Osteocyte (in vitro differentiated cells): ENCODE measurements at places on chromosomes 12 and 14. TPM values are rescaled to one million over a fixed set of nuclear protein-coding genes. Genes with fewer than 3 reads are reported as not detected.

GRCh38 chr14:70416338-70416724 is 559 bp downstream of the SYNJ2BP start:
- peaks cover 12% of the 10 kb centered on the region for H3K27me3 ChIP-seq
- no peak for DNase-seq
- H3K36me3 ChIP-seq, result peaks cover 10% of the 10 kb centered on the region
- peak overlapping the region; percentile 97 for H3K27ac ChIP-seq

DNA sequence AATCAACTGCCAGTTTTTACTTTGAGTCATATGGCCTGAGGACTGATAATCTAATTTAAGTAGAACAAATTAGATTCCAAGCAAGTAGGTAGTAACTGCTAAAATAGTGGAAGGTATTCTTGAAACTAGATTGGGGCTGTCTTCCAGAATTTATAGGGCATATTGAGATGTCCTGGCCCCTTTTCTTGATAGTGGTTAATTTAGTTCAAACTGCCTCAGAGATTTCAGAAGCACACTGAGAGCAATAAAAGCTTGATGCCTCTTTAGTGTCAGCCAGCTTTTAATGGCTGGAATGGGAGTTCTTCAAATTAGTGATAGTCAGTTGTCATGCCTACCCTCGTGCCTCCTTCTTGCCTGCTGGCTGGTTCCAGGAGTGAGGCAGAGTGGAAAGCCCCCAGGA is 120.5 kb downstream of the AKAP6 start:
- H3K27me3 ChIP-seq, result no peaks in the 10 kb centered on the region
- H3K4me3 ChIP-seq, result no peak overlapping the region
- DNase-seq, result no peak
- H3K36me3 ChIP-seq, result no peaks in the 10 kb centered on the region

DNA sequence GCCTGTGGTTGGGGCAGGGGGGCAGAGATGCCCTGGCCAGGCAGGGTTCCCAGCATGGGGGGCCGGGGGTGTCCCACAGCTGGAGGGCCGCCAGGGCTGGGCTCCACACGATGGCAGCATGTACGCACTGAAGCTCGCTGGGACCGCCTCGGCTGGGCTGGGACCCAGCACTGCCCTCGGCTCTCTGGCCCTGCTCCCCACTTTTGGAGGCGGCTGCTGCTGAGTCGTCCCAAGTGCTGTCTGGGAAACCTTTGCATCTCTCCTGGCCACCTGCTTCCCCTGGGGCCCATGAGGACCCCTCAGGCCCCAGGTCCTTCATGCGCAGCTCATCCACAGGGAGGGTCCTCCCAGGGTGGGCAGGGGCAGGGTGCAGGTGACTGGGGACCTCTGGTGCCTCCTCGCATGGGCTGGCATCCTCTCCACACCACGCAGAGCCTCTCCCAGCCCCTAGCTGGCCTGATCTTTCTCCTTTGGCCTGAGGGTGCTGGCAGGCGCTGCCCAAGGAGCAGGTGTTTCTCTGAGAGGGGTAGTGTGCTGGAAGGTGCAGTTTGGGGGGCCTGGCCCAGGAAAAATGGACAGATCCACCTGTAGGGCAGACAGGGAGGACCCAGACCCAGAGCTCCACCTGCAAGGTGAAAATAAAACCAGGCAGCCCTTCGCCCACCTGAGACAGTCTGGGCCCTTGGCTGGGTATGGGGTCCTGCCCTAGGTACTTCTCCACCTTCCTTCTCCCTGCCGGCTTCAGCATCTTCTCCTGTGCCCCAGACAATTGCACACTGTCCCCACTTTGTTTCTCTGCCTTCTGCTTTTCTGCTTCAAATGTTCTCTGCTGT is 46.9 kb downstream of the DLK1 start:
- H3K4me1 ChIP-seq, result no peaks in the 10 kb centered on the region
- no peak for DNase-seq

- H3K4me3 ChIP-seq, result no peak overlapping the region
- H3K4me1 ChIP-seq, result peaks cover 6% of the 10 kb centered on the region
- DNase-seq, result no peak
These were observed 15.3 kb upstream of the ANO6 start for GRCh38 chr12:45200491-45201043.

DNA sequence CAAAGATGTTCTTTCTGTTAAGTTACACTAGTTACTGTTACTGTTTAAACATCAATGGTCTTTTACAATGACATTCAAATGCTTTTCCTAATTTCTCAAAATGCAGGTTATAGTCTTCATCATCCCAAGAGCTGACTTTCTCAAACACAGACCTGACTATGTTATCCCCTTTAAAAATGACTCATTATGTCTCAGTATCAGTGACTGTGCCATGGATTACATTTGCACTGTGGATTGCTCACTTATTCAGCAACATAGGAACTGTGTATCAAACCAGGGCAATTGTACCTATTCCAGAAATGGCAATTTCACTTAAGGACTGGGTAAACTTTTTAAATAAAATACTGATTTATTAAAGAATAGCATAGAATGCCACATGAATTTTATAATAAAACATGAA is 630.2 kb upstream of the NOVA1 start:
- no peak overlapping the region for H3K4me3 ChIP-seq
- H3K27ac ChIP-seq, result no peak overlapping the region
- no peaks in the 10 kb centered on the region for H3K36me3 ChIP-seq
- no peaks in the 10 kb centered on the region for H3K4me1 ChIP-seq
- H3K27me3 ChIP-seq, result peaks cover 4% of the 10 kb centered on the region

GRCh38 chr12:45426294-45426693 is 210.4 kb downstream of the ANO6 start:
- H3K27ac ChIP-seq, result no peak overlapping the region
- peaks cover 61% of the 10 kb centered on the region for H3K36me3 ChIP-seq

Gene SRRM4
- total RNA-seq, result not detected in 2 replicates

Gene SERPINA10
- total RNA-seq, result not detected in 2 replicates

Gene UBE2N
- total RNA-seq, result 68.3 and 70.6 TPM in 2 replicates

Gene DEGS2
- total RNA-seq, result 0.19 and 0.21 TPM in 2 replicates

Gene C12orf54
- total RNA-seq, result not detected in 2 replicates

Gene SYT10
- total RNA-seq, result not detected in 2 replicates

Gene PPFIA2
- total RNA-seq, result 0.65 and 0.67 TPM in 2 replicates
